ENCODE measurements at places on chromosomes 7 and 10. TPM values are rescaled to one million over a fixed set of nuclear protein-coding genes. Genes with fewer than 3 reads are reported as not detected.

CDC14C gene
- total RNA-seq: not detected

NUTM2E gene
- total RNA-seq: not detected

WASHC2C gene
- 20.2 TPM for total RNA-seq

DNA sequence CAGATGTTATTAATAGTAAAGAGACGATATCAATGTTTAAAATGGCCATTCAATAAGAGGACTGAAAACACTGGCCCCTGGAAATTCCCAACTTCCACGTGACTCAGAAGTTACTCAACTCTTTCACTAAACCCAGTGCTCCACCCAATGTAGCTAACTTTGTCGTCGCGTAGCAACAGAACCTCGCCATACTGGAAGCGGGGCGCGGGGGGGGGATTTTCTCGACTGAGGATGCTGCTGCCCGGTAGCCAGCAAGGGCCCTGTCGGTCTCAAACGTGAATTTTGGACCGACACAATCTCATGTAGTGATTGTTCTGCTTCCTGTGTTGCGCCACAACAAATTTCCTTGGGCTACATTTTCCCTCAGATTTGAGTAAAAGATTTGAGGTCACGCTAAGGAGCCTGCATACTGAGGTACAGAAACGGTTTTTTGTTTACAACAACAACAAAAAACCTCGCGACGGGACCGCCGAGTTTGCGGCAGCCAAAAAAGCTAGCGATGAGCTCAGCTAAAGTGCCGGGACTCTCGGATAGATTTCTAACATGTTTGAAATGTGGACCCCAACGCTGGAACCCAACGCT lies 977 bp upstream of the SFR1 start:
- peak; percentile 50 for DNase-seq

DNA sequence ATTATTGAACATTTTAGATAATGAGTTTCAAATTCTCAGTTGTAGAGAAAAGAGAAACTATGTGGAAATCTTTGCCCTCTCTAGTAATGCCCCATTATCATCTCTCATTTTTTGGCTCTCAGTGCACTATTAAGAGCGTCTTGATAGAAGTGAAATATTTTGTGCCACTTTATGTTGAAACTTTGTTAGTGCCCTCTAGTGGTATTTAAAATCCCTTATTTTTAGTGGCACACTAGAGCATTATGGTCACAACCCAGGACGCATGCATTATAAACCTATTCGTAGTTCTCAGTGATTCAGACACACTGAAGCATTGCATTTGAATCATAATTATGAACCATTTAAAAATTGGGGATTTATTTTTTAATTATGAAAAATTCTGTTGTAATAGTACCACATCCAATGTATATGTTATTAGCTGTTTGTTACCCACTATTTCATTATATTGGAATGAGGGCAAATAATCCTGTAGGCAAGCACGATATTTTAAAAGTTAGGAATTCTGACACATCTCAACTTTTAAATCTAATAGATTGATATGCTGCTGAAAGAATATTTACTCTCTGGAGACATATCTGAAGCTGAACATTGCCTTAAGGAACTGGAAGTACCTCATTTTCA lies 21.9 kb downstream of the PDCD4 start:
- DNase-seq: no peak

- no peak for DNase-seq
These were observed 43.9 kb downstream of the GRK5 start for GRCh38 chr10:119251315-119251708.

GRCh38 chr10:71854031-71854430 lies 3.0 kb upstream of the PSAP start:
- no peak for DNase-seq

DNA sequence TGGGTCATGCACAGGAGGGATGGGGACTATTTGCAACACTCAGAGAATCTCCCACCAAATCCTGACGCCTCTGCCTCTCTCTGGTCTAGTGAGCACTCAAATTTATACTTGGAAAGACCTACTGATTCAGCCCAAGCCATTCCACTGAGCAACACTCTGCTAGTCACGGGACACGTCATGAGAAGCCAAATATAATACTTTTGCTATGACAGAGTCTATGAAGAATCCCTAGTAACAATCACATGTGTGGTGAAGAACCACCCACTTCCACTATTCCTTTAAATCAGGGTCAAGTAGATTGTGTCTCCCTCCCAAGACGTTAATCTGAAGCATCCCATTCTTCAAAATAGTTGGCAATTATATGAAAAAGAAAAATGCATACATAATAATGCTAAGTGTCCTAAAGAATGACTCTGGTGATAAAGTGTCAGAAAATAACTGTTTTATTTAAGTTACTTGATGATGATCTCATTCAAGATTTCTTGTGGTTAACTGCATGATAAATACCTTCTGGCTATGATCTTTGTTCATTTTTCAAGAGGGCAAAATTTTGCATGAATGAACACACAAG lies 28.5 kb downstream of the CHCHD3 start:
- no peak for DNase-seq

All from esophagus squamous epithelium (tissue), 5 donors.